Neural crest cell (in vitro differentiated cells): ENCODE measurements at places on chromosomes 2 and 18.

- DNase-seq: no peak
Measured at GRCh38 chr2:29991086-29991485, 69.7 kb upstream of the ALK start.

DNA sequence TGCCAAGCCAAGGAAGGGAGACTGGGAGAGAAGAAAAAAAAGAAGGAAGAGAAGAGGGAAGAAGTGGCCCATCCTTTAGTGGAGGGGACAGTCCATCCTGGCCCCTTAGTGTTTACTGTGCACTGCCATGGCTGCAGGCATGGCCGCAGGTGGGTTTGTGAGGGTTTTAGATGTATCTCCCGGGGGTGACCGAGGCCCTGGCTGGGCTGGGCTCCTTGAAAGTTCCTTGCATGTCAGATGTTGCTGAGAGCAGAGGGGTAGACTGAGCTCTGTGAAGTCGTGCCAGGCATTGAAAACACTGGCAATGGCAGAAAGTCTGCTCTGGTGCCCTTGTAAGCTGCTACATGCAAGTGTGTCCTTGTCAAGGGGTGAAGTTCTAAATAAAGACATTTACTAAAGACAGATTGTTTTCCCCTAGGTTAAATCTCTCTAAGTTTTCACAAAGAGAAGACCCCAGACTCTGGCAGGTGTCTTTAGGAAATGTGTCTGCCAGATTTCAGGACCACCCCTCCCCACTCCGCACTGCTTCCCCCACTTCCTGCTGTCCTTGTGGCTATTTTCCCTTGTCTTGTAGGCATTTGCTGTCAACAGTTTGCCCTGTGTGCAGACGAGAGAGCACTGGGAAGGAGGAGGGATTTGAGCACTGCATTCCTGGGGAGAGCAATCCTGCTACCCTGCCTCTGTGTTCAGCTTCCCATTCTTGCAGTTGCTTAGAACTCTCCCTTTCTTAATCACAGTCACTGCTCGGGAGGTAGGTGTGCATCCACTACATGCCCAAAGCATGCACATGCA is 68.4 kb downstream of the ACOXL start:
- no peak for DNase-seq

DNA sequence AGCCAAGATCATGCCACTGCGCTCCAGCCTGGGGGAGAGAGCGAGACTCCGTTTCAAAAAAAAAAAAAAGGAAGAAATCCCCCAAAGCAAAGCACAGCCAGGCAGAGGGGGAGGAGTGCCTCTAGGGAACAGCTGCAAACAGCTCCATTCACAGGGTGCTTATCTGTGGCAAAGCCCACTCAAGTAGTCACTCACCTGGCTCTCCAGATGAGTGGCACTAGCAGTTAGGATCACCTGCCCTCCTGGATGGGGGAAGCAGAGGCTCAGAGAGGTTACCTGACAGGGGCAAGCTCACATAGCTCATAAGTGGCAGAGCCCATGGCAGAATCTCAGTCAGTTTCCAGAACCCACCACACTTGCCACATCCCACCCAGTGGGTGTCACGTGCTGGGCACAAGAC is 30.3 kb downstream of the TFCP2L1 start:
- DNase-seq: no peak

- DNase-seq: no peak
Measured at GRCh38 chr2:159904959-159905305, 106.9 kb upstream of the CD302 start.
